ENCODE measurements at places on chromosomes 7 and 10. TPM values are rescaled to one million over a fixed set of nuclear protein-coding genes. Genes with fewer than 3 reads are reported as not detected.

The HMX3 gene
- total RNA-seq = not detected

GRCh38 chr7:143399151-143399550 lies 9.5 kb downstream of the EPHA1 start:
- no peak for DNase-seq

DNA sequence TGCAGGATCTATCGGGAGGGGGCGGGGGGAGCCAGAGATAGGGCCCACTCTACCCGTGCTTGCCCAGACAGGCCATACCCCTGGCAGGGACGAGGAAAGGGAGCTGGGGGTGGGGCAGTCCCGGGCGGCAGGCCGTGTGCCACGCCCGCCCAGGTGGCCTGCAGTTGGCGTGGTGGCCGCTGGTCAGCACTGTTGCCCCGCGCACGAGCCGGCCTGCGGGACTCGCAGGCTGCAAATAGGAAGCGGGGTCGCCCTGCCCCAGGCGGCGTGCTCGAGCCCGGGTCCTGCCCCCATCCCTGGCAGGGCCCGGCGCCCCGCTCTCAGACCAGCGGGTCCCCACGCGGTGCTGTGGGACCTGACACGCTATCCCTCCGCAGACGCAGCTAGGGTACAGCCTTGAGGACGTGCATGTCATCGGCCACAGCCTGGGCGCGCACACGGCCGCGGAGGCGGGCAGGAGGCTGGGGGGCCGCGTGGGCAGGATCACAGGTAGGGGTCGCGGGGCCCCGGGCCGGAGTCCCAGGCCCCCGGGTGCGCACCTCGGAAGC lies 6.7 kb downstream of the PNLIPRP2 start:
- no peak for DNase-seq

- no peak for DNase-seq
These were observed 86.9 kb downstream of the JAZF1 start for GRCh38 chr7:28093623-28094232.

DNA sequence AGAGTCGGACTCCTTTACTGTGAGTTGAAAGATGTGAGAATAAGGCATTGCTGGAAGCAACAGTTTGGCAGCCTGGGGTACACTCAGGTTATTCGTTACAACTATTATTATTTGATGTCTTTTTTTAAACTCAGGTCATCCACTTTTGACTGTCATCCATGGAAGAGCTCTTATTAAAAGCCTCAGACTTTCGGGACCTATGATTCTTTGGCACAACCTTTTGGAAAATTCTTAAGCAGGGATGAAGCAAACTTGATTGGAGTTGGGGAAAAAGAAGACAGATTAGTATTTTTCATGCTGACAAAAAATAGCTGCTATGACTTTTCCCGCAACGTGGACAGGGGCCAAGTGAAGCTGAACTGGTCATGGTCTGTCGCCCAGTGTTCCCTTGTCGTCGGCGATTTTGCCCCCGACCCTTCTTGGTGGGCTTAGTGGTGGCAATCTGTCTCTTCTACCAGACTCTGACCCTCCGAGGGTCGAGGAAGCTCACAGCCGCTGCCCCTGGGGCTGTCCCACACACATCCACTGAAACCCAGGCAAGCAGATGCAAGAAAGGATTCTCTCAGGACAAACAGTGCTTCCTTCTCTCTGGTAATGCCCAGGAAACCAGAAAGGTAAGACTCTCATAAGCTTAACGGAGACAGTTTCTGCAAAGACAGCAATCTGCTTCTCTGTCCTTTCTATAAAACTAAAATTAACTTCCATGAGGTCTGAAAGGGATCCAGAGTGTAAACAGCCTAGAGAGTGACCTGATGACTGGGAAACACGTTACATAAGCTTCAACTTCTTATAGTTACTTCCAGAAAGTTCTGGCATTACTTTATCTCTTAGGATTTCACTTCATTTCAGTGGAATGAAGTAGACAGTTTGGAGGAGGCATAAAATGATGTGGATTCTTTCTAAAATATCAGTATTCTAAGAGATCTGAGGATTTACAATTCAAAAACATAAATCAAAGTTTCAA lies 1.0 kb downstream of the CPED1 start:
- DNase-seq = peak; percentile 63

- DNase-seq = no peak
These were observed 121.4 kb downstream of the AUTS2 start for GRCh38 chr7:69719717-69720116.

GRCh38 chr7:13017881-13018280 lies 330.4 kb downstream of the ARL4A start:
- DNase-seq = no peak

DNA sequence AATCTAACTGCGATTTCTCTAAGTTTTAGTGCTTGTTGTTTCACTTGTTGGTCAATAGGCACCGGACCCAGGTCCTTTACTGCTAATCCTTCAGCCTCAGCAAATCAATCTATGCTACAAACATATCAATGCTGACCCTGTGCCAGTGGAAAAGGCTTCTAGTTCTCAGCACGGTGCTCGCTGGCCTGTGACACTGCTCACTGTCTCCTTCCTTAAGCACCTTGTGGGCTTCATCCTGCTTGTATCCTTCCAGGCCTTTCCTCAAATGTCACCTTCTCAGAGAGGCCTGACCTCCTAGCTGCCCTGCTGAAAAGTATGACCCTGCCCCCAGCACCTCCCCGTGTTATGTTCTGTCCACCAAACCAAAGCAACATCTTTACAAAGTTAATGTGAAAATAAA lies 201.2 kb upstream of the FRMD4A start:
- DNase-seq = no peak

- no peak for DNase-seq
These were observed 60.4 kb downstream of the TPST1 start for GRCh38 chr7:66265566-66265965.

GRCh38 chr7:44617225-44617890 lies 10.9 kb downstream of the OGDH start:
- no peak for DNase-seq

DNA sequence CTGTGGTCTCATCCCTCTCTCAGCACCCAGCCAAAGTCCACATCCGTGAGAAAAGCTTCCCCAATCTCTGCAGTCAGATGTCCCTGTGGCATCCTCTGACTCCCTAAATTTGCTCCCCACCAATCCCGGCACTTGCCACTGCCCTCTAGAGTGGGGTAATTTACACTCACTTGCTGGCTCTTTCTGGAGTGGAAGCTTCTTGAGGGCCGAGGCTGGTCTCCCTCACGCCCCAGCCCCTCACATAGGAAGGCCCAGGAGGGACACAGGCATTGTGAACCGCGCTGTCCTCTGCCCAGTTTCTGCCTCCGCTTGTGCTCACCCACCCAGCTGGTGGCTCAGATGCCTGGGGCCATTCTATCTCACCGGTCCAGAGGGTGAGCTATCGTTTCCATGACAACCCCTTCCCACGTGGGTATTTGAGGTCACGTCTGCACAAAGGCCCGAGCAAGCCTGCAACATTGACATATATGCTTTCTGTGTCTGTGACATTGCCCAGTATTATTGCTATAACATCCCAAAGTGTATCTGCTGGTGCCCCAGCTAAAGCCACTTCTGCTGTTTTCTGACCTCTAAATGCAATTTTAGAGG lies 97.3 kb upstream of the CTBP2 start:
- DNase-seq = no peak

- no peak for DNase-seq
These were observed 68.4 kb upstream of the DUSP5 start for GRCh38 chr10:110429301-110429700.

The GNGT1 gene
- total RNA-seq = not detected

GRCh38 chr7:54705436-54705835 lies 53.6 kb downstream of the SEC61G start:
- no peak for DNase-seq

- no peak for DNase-seq
These were observed 1.5 kb downstream of the IL15RA start for GRCh38 chr10:5975641-5976473.

- no peak for DNase-seq
These were observed 417.5 kb upstream of the ZMIZ1 start for GRCh38 chr10:78651287-78651686.

DNA sequence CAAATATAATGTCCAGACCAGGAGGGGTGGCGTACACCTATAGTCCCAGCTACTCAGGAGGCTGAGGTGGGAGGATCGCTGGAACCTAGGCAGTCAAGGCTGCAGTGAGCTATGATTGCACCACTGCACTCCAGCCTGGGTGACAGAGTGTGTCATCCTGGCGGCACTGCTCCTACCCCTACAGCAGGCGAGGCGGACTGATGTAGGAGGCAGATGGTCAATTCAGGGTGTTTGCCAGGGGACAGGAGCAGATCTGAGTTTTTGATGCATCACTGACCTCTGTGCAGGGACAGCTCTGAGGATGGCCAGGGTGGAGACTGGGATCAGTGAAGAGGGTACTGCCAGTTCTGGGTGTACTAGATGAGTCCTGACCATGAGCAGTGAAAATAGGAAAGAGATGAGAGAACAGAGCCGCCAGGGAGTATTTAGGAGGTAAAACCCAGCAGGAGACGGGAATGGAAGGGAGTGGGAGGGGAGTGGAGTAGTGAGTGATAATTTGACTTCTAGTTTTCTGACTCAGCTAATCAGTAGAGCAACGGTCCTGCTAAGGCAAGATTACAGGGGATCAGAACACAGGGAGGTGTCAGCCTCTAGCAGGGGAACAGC lies 75.3 kb downstream of the HIP1 start:
- DNase-seq = no peak

GRCh38 chr10:92830478-92831389 lies 17.6 kb upstream of the EXOC6 start:
- no peak for DNase-seq

The ACTL6B gene
- total RNA-seq = not detected

DNA sequence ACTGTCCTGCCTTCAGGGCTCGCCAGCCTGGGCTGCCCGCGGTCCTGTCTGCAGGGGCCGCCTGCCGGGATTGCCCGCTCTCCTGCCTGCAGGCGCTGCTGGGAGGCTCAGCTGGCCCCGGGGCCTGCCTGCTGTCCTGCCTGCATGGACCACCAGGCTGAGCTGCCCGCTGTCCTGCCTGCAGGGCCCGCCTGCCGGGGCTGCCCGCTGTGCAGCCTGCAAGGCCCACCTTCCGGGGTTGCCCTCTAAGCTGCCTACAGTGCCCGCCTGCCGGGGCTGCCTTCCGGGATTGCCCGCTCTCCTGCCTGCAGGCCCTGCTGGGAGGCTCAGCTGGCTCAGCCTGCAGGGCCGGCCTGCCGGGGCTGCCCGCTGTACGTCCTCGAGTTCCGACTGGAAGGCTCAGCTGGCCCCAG lies 164.4 kb downstream of the GLRX3 start:
- DNase-seq = no peak

GRCh38 chr10:129413024-129413423 lies 54.0 kb upstream of the MGMT start:
- DNase-seq = no peak

- DNase-seq = no peak
These were observed 61.6 kb downstream of the LSM5 start for GRCh38 chr7:32428546-32428945.

- no peak for DNase-seq
These were observed 36.5 kb downstream of the COA1 start for GRCh38 chr7:43692582-43693373.

DNA sequence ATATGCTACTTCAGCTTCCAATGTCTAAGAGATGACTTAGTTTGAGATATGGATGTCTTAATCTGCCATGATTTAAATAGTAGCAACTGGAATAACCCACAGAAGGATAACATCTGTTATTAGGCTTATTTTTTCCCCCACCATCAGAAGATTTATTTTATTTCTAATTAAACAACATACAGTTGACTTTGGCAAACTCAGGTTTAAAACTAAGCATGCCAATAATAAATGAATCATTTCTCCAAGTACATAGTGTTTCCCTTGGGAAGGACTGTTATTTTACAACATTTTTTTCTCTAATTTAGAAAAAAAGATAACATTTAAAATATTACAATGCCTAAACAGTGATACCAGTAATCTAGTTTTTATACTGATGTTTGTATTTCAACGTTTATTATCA lies 58.4 kb downstream of the SFTPD start:
- no peak for DNase-seq

DNA sequence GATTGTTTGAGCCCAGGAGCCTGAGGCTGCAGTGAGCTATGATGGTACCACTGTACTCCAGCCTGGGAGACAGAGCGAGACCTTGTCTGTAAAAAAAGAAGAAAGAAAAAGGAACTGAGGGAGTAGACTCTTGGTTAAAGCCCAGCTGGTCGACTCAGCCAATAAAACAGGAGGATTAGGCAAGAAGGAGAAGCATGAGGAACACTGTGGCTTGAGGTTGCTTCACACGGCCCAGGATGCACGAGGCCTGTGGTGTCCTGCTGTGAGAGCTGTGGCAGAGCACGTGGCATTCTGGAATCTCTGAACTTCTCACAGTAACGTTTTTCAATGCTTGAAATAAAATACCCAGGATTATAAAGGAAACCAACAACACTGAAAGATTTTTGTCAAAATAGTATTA lies 93.3 kb downstream of the CUL2 start:
- DNase-seq = no peak

GRCh38 chr10:11242443-11243387 lies 225.0 kb downstream of the CELF2 start:
- no peak for DNase-seq

- DNase-seq = peak; percentile 7
These were observed 147.7 kb upstream of the BMPER start for GRCh38 chr7:33757563-33758165.

DNA sequence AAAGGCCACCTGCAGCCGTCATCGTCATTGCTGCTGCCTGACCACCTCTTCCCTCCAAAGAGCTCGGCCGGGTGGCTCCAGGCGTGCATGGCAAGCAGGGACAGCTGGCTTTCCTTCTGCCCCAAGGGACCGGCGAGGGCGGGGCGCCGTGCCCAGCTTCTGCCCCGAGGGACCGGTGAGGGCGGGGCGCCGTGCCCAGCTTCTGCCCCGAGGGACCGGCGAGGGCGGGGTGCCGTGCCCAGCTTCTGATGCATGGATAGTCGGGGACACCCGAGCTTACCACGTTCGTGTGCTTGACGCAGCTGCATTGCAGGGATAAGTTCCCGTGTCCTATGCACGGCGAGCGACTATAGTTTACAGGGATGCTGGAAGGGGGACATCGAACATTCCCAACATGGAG lies 27.0 kb downstream of the CFAP46 start:
- DNase-seq = no peak

The GPER1 gene
- total RNA-seq = 1.6 TPM

DNA sequence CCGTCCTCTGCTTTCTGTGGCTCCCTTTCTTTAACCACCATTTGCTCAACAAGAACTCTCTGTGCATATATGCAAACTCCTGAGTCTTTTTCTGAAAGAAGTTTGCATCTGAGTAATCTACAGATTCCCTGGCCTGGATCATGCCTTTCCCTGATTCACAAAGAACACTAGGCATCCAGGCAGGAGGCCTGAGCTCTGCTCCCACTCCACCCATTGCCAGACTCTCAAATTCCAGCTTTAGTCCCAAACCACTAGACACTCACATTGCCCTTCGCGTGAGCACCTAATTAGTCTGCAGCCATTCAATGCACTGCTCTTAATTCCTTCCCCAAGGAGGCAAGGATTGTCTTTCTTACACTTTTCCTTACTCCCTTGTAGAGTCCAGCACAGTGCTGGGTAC lies 60.9 kb downstream of the ABCC2 start:
- no peak for DNase-seq

The ADAM22 gene
- 18.6 TPM for total RNA-seq

The PALD1 gene
- total RNA-seq = 8.6 TPM

Data from skin of body (tissue), 3 donors.